ENCODE measurements at places on chromosomes 1 and 21.

GRCh38 chr21:42475526-42476387 is 20.3 kb downstream of the RSPH1 start:
- no peak for DNase-seq

- no peak for DNase-seq
These were observed 7.7 kb downstream of the SFPQ start for GRCh38 chr1:35185200-35185599.

- DNase-seq, result no peak
These were observed 111.8 kb upstream of the ATP1A1 start for GRCh38 chr1:116261227-116261626.

DNA sequence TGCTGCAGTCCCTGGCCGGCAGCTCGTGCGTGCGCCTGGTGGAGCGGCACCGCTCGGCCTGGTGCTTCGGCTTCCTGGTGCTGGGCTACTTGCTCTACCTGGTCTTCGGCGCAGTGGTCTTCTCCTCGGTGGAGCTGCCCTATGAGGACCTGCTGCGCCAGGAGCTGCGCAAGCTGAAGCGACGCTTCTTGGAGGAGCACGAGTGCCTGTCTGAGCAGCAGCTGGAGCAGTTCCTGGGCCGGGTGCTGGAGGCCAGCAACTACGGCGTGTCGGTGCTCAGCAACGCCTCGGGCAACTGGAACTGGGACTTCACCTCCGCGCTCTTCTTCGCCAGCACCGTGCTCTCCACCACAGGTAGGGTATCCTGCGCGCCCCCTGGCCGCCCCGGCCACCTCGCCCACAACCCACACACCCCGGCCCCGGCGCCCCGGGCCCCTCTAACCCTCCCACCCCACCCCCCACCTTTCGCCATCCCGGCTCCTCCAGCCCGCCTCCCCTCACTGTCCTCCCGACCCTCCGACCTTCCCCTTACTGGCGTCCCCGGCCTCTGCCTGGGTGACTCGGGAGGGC is 352 bp downstream of the KCNK1 start:
- DNase-seq, result no peak

DNA sequence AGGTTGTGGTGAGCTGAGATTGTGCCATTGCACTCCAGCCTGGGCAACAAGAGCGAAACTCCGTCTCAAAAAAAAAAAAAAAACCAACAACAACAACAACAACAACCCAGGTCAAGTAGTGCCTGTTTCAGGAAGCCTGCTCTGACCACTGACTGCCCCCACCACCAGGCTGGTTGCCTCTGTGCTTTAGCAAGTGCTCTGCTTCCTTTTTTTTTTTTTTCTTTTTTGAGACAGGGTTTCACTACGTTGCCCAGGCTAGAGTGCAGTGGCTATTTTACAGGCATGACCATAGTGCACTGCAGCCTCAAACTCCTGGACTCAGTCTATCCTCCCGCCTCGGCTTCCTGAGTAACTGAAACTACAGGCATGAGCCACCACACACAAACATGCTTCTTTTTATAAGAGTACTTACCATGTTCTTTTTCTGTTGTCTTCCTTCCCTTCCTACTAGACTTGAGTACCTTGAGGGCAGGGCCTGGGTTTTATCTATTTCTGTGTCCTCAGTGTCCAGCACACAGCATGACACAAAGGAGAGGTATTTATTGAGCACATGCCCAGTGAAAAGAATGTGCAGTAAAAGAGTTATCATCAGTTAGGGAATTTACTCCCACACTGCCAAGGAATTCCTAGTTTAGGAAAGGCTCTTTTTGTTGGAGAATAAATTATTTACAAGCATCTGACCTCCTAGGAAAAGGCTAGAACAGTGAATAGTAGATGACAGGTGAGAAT is 9.9 kb upstream of the COA7 start:
- DNase-seq, result peak; percentile 65

DNA sequence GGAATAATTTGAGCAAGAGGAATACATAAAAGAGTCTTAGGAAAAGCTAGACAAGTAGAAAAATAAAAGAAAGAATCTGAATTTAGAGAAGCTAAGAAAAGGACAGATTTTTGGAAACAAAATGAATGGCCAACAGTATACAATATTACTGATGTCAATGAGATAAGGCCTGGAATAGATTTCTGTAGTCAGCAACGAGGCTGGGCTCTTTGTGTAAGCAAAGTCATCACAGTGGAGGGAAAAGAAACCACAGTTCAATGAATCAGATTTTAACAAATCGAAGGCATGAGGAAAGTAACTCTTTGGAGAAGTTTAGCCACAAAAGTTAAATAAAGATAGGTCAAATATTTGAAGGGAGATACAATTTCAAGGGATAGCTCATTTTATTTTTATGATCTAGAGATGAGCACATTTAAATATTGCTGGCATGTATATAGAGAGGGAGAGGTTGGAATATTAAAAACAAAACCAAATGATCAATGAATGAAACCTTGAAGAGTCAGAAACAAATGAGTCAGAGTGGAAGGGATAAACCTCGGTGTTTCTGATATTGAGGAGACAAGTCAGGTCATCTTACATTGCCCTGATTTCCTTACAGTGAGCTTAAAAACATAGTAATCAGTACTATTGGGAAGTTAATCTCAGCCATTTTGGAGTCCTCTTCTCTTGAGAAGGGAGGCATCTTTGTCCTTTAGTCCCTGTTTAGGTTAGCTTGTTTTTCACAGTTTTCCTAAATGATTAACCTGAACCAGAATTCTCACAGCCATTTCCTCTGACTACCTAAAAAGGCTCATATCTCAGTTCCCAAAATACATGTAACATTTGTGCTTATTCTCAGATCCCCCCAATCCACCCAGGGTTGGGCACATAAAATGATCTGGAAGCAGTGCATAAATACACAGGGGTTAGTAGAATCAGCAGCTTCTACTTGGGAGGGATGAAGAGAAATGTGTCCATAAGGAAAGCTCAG is 620.0 kb upstream of the B3GALT2 start:
- DNase-seq, result no peak

DNA sequence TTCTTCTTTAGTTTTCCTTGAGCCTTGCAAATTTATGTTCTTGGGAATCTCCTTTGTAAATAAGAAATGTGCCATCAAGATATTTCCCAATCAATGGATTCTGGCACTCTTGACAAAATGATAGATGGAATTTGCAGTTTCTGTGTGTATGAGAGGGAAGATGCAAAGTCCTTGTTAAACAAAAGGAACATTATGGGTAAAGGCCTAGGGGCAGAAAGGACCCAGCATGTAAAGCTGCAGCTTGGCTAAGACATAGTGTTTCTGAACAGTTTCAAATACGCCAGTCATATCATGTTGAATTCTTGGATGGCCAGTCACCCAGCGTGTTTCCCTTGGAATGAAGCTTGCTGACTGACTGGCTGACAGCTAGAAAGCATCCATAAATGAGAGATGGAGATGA is 210.8 kb downstream of the NFIA start:
- DNase-seq, result no peak
